Lung (tissue), 17 donors: ENCODE measurements at places on chromosomes 2 and 18.

DNA sequence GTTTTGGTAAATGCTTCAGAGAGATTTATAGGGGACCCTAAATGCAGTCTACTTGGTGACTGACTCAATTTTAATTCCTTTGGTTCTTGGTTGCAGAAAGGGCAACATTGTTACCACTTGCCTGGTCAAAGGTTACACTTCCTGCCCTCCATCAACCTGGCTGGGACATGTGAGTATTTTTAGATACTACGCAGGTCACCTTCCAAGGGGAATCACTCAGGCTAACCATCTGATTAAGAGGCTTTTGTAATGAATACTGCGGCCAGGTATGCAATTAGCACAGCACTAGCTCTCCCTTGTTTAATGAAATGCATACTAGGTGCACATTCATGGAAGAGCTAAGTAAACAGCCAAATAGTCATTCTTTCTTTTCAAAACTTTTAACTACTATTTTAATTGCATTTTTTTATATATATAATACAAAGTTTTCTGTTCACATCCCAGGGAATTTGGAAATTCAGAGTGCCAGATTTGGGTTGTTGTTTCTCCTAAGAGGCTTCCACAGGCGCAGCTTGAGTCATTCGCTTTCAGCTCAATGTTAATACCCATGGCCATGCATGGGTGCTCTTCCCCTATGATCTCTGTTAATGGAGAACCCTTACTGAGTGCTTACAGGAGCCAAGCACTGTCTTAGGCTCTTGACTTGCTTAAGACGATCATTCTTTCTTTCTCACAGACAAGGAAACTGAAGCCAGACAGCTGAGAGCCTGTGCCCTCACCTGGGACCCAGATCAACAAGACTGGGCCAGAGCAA is 152.2 kb downstream of the MTX2 start:
- no peak for DNase-seq

GRCh38 chr2:209121691-209122090 is 302.2 kb upstream of the MAP2 start:
- peak; percentile 2 for DNase-seq

- no peak for DNase-seq
These were observed 688 bp upstream of the ARHGAP28 start for GRCh38 chr18:6728809-6729246.

DNA sequence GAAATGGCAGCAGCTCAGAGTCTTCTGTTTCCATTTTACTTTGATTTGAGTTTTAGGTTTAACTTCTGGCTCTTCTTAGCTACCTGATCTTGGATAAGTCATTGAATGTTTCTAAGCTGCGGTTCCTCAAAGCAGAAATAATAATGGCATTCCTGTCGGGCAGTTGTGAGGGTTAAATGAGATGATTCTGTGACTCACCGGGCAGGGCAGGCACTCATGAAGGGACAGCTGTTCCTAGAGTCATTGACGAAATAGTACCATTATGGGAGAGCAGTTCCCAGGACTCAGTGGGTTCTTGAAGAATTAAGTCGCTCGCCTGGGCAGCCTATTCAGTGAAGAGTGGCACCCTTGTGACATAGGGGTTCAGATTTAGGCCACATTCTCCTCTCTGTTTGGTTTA is 10.3 kb downstream of the TRIB2 start:
- no peak for DNase-seq

DNA sequence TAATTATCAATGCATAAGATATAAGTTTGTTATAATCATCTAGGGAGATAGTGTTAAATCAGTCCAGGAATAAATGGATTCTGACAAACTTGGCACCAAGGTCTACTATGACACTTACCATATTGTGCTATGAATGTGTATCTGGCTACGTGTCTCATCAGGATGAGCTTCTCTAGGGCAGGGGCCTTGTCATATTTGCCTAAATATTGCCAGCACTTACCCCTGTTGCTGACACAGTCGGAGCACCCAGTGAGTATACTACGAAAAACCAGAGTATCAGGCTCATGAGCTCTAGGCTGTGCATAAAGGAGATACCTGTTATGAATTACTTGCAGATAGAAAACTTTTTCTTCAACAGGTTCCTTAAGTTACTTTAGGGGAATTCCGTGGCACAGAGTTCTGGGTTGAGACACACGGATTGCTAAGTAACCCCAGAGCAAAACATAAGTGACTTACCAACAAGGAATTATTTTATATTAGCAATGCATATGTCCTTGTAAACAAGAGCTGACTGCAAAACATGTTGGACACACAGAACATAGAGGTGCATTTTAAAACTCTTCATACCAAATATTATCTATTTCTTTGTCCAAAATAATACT is 7.7 kb upstream of the TTC39C start:
- no peak for DNase-seq

GRCh38 chr2:182481676-182482075 is 54.8 kb upstream of the PDE1A start:
- no peak for DNase-seq

DNA sequence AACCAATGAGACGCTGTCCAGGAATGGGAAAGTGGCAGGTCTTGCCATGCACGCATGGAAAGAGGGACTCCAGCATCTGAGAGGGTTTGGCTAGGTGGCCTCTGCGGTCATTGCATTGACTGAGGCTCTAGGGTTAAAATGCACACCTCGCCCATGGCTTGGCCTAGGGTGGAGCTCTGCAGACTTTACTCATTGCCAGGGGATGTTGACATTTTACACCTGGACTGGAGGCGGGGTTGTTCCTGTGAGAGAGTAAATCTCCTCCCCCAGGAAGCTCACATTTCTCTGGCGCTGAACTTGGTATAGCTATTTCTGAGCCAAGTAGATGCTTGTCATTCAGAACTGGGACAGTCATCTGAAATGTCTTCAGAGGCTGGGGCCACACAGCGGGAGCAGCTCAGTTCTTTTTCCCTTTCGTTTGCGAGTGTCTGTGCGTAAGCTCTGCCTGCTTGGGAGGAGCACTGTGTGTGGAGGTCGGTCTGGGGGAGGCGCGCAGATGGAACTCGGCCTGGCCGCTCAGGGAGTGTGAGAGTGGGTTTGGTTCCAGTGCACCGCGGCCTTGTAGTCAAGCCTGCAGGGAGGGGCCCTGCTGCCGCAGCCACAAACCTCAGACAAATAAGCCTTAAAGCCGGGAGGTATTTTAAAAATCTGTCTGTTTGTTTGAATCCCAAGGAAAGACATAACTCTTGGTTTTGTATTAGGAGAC is 76.5 kb downstream of the LPIN1 start:
- no peak for DNase-seq

DNA sequence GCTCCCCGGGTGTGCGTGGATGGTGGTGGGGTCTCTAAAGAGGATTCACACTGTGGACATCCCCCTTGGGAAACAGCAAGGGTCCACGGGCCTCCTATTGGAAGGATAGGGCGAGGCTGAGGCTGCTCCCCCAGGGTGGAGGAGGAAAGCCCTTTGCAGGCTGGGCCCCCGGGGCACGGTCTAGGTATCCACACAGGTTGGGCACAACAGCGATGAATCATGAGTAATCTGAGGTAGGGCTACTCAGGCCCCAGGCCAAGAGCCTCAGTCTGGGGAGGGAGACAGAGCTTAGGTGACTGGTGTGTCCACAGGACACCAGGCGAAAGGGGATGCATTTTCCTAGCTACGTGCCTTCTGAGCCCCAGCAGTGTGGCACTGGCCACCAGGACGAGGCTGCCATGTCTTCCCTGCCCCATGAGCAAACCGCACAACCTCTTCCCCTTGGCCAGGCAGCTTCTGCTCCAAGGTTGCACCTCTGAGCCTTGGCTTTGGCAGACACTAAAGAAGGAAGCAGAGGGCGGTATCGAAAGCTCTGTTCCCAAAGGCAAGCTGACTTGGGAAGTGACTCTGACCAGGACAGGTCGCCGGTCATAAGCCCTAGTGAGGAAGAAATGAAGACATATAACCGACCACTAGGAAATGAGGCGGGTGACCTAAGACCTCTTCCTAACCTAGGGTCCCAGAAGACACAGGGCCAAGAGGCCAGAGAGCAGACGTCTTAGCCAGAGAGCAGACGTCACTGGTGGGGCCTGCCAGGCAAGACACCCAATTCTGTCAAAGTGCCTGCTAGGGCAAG is 14.6 kb upstream of the SEMA4C start:
- no peak for DNase-seq

- no peak for DNase-seq
These were observed 6.8 kb upstream of the ARHGAP25 start for GRCh38 chr2:68727683-68728375.

GRCh38 chr2:151189125-151189524 is 72.5 kb downstream of the RBM43 start:
- DNase-seq, result no peak

GRCh38 chr18:3679241-3679640 is 229.3 kb downstream of the TGIF1 start:
- DNase-seq, result no peak

- DNase-seq, result no peak
These were observed 2.9 kb downstream of the TGOLN2 start for GRCh38 chr2:85324639-85325465.

DNA sequence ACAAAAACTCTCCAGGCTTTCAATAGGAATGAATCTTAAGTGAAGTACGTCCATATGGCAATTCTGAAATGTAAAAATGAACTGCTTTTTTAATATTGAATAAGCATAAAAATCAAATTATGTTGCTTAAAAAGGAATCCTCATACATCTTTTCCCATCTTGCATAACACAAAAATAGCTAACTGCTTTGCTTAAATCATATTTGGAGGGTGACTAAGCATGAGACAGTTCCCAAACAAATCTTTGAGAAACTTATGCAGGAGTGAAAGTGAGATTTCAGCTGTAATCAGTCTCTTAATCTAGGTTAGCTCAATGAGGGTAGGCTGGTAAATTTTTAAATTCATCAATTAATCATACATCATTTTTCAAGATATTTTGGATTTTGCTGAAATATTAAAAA is 111.5 kb downstream of the MBD5 start:
- DNase-seq, result no peak

GRCh38 chr2:159119652-159120257 is 151.3 kb downstream of the TANC1 start:
- DNase-seq, result no peak

- no peak for DNase-seq
These were observed 21.3 kb upstream of the ALLC start for GRCh38 chr2:3636586-3637310.

GRCh38 chr2:42172566-42172965 is 3.4 kb downstream of the EML4 start:
- no peak for DNase-seq

DNA sequence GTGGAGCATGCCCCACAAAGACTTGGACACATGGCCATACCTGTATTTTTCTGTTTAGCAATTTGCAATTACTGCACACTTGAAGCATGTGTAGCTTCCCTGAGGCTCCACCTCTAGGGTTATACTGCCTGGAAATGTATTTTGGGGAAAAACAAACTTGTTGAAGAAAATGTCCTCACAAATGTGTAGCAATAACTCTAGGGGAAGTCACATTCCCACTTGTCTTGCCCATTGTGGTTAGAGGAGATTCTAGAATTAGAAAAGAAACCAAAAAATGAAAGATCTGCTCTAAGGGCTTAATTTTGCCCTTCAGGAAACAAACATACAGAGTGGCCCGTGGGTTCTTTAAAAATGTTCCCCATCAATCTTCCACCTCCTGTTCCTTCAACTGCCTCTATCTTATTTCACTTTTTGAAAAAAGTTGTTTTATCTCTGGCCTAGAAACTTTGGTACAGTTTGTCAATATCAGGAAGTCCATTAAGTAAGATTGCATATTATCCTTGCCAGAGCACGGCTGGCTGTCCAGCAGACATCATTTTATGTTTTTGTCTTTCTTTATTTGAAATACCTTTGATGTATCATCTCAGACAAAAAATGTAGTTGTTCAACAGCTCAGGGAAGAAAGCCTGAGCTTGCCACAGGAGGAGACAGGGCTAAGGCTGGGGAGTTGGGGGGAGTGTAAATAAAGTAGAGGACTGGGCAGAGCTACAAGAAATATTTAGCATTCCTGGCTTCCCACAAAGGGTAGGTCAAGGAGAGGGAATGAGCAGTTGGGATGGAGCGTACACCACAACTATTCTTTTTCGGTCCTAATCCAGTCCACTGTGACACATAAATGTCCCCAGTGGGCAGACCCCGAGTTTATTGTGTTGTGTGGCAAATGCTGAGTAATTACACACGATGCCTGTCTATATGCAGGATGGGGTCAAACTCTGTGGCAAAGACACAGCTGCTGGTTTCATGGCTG is 96.8 kb upstream of the CDC42EP3 start:
- DNase-seq, result peak; percentile 84

GRCh38 chr18:51137891-51138290 is 59.6 kb downstream of the MEX3C start:
- DNase-seq, result no peak

DNA sequence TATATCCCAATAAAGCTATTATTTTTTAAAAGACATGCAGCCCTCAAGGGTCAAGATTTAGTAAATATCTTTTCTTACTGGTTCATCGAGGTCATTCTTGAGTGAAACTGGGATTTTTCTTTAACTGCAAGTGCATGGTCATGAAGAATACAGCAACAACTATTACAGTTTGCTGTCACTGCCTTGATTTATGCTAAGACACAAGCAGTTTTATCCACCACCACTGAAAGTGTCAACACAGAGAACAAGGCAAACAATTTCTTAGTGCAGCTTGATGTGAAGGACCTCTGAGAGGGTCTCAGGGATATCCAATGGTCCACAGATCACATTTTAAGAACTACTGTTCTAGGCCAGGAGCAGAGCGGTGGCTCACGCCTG is 12.1 kb downstream of the SP3 start:
- no peak for DNase-seq

DNA sequence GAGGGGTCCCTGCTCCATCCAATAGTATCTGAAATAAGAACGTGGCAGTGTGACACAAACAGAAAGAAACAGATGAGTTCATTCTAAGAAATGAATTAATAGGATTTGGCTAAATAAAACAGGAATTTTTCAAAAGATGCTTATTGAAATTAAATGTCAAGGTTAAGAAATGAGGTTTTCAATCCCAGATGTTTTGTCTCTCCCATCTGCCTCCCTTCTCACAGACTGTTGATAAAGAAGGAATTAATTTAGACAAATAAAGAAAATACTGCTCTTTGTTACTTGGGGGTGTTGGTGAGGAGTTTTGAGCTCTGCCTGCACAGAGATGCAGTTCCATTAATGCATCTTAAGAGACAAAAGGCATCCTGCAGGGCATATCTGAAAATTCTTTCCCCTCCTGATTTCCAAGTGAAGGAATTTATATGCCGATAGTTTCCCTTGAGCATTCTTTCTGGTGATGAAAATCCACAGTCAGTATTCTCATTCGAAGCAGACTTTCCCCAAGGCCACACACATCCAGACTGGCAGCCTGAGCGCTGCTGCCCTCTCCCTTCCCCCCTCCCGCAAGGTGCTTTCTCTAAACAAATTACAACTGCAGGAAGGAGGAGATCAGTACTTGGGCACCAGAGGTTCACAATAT is 385.4 kb upstream of the RND3 start:
- peak; percentile 65 for DNase-seq

- no peak for DNase-seq
These were observed 180.3 kb downstream of the TMEM182 start for GRCh38 chr2:102942107-102942506.

- peak; percentile 46 for DNase-seq
These were observed 58.9 kb downstream of the FAM168B start for GRCh38 chr2:131034122-131035051.

- no peak for DNase-seq
These were observed 92.0 kb downstream of the SPP2 start for GRCh38 chr2:234142530-234142929.
